NCI-H187 treated with DMSO at 0.1 percent for 48 hours (cell line): ENCODE measurements at places on chromosomes 3 and 15.

DNA sequence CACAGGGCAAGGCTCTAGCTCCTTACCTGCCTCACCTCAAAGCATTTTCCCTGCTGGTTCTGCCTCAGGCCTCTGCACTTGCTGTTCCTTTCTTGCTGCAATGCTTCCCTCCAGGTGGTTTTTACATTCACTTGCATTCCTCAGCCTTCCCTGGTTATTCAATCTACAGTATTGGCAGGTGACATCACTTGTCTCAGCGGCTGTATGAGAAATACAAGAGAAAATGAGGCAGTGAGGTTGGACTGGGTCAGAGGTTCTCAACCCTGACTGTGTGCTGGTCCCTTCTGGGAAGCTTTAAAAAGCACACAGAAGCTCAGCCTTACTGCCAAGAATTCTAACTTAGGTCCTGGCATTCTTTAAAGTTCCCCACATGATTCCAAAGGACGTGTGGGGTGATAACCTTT is 26.7 kb downstream of the SIAH2 start:
- DNase-seq: no peak

GRCh38 chr3:173913397-173913796 is 515.9 kb downstream of the NLGN1 start:
- DNase-seq: no peak

DNA sequence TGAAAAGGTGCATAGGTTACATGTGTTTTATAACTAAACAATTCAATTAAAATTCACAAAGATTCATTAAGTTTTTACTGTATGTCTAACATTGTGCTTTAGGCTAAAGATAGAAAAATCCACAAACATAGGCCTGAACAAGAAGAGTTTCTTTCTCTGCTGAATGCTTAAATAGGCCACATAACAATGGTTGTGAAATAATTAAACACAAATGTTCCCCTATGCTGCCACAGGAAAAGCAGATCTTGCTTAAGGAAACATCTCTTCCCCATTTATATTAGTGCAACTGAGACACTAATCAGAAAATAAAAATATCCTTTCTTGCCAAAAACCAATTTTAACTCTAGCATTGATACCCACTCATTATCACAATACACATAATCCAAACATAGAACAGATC is 725.4 kb upstream of the DPPA4 start:
- DNase-seq: no peak

DNA sequence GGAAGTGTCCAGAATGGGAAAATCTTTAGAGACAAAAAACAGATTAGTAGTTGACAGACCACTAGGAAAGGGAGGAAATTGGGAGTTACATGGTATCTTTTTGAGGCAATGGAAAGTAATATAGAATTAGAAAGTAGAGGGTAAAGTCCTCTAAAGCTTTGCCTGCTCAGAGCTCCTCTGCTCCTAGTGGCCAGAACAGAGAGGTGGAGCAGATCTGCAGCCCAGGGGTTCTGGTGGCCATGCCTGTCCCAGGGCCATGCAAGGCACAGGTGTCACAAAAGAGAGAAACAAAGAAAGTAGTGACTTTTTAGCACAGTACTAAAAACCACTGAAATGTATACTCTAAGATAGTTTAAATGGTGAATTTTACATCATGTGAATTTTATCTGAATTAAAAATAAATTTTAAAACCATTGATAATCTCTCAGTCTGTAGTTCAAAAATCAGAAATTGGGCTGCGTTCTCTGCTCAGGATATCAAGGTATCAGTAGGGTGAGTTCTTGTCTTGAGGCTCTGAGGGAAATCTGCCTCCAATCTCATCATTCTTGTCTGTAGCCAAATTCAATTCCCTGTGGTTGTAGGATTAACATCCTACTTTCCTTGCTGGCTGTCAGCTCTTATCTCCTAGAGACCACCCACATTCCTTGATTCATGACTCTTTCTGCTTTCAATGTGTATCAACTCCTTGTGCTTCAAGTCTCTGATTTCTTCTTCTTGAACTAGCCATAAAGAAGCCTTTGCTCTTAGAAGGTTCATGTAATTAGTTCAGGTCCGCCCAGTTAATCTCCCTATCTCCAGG is 23.6 kb downstream of the PYGO1 start:
- DNase-seq: no peak

- no peak for DNase-seq
Observed at GRCh38 chr3:190017521-190018288, 103.0 kb downstream of the P3H2 start.

DNA sequence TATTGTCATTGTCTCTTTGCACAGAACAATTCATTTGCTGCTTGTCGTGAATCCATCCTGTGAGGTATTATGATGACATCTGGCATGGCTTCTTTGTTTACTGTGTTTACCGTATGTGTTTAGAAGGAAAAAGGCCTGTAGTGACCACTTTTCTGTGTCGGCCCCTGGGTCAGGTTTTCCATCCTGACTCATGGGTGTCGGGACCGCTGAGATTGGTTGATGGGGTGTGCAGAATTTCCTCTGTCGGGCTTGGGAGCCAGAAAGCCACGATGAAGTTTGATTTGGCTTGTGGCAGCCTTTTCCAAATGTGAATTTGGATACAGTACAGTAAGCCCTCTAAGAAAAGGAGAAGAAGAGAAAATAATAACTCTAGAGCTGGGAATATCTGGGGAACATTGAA is 113.5 kb downstream of the FNDC3B start:
- DNase-seq: no peak

DNA sequence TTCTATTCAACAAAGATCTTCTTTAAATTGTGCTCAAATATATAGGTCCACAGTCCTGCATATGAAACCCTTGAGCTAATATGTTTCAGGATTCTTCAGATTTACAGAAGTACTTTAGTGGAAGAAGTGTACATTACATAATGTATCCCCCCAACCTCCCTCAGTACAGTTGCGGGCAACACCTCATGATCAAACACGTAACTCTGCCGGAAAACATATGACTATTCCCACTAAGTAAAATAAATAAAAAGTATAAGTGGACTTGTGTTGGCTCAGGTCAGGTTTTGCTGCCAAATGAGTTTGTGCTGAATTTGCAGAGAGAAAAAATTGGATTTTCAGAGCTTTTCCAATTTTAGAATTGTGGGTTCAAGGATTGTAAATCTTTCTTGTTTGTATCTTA is 267.6 kb upstream of the MDFIC2 start:
- no peak for DNase-seq

GRCh38 chr3:103025880-103026279 is 591.1 kb downstream of the ZPLD1 start:
- DNase-seq: no peak

DNA sequence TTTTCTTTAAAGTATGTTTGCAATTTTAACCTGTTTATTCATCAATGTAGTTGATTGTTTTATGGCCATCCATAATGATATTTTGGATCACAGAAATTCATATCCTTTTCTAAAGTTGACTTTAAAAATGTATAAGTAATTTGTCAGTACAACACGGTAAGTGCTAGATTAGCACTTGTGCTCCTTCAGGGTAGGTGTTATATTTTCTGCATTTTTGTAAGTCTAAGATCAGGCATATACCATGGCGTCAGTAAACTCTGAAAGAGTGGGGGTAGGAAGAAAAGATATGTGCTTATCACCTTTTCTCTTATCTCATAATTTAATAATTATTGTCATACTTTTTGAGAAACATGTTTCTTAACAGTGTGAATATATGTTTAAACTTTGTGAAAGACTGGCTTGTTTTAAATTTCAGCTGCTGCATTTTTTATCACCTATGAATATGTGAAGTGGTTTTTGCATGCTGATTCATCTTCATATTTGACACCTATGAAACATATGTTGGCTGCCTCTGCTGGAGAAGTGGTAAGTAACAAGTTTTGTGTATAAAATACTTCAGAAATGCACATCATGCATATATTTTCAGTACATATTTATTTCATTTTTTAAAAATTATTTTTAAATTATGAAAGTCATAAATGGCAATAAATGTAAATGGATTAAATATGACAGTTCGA is 22.1 kb downstream of the SLC25A26 start:
- DNase-seq: no peak

- no peak for DNase-seq
Observed at GRCh38 chr3:178749471-178749870, 213.2 kb downstream of the KCNMB2 start.

DNA sequence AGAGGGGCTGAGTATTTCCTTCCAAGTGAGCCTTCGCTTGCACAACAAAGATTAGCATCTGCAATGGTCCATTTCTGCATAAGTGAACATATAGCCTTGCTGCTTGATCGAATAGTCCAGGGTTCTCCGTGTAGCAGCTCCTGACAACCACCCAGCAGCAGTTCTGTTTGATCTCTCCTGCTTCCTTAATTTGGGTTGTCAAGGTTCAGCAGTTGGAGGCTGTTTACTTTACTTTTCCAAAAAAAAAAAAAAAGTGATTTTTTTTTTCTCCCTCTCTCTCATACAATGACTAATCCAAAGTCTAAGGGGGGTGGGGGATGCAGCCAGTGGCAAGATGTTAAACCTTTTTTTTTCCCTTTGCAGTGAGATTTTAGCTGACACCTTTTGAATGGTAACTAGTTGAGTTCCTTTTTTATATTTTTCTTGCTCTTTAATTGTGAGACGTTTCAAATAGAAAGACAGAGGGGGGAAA is 3.6 kb downstream of the FOXP1 start:
- DNase-seq: no peak

GRCh38 chr3:187954873-187955586 is 198.9 kb upstream of the LPP start:
- no peak for DNase-seq

DNA sequence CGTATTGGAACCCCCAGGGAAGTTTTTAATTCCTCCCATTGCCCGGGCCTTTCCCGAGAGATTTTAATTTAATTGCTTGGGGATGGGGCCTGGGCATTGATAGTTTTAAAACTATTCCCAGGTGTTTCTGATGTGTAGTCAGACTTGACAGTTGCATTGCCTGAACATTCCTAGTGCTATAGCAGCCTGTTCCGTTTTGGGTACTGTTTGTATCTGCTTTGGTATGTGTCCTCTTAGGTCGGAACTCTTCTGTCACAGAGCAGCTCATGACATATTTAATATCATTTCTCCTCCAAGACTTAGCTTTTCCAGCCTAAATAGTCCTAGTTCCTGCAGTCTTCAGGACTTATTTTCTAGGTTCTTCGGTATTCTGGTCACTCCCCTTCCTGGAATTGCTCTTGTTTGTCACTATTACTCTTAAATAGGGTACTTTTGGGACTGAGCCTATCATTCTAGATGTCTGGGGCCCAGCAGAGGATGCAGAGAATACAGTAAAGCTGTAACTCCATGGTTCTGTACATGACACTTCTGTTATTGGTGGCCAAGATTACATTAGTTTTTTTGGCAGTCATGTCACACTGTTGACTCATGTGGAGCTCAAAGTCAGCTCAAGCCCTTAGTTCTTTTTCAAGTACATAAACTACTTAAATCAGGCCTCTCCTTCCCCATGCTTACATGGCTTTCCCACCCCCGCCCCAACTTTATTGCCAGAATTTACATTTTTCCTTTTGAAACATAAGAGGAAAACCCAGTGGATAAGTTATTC is 81.5 kb downstream of the BBX start:
- DNase-seq: no peak

DNA sequence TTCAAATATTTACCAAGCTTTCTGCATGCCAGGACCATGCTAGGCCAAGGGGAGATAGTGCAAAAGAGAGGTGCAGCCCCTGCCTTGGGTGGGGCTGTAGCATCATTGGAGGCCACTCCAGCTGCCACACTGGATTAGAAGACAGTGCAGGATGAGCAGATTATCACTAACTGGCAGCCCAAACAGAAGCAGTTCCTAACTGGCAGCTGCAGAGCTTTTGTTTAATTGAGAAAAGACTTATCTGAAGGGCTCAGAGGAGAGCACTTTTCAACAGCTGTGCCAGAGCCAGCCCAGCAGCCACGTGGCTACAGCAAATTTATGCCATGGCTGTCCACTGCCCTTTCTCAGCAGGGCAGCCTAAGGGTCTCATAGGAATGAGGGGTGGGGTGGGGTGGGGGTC is 13.5 kb upstream of the ACSBG1 start:
- DNase-seq: no peak

DNA sequence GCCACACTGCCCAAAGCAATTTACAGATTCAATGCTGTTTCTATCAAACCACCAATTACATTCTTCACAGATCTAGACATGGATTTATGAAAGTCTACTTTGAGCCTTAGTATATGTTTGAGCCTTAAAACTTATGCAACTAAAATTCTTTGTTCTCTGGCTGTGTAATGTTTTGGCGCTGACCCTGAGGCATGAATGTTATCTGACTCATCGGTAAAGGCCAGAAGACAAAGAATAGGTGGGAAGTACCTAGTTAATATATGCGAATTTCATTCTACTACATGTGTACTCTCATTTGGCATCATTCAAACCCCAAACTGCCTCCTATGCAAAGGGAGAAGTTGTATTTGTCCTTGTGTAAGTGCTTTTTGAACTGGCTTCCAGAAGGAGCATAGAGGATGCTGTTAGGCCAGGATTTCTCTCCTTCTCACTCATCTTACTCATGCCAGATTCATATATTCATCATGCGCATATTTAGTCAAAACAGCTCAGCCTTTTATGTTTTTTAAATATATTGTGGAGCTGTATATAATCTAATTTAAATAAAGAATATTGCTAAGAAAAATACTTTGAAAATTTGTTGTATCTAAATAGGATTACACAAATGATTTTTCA is 204.2 kb downstream of the NFKBIZ start:
- no peak for DNase-seq

DNA sequence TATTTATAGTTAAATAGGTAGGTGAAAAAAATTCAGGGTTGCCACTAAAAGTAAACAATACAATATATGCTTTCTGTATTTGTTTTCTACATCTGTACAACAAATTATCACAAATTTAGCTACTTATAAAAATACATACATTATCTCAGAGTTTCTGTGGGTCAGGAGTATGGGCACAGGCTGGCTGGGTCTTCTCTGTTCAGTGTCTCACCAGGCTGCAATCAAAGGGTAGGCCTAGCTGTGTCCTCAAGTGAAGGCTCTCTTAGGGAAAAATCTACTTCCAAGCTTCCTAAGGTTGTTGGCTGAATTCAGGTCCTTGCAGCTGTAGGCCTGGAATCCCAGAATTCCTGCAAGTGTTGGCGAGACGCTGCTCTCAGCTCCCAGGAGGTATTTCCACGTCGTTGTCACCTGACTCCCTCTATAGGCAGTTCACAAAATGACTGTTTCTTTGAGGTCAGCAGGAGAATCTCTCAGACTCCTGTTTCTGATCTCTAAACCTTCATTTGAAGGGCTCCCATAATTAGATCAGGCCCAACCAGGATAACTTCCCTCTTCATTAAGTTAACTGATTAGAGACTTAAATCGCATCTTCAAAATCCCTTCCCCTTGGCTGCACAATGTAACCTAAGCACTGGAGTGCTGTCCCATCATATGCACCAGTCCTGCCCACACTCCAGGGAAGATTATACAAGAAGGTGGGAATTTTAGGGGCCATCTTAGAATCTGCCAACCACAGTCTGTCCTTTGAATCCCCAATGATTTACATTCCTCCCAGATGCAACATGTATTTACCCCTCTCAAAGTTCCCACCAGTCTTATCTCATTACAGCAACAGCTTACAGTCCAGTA is 296.6 kb downstream of the SUCLG2 start:
- DNase-seq: no peak

DNA sequence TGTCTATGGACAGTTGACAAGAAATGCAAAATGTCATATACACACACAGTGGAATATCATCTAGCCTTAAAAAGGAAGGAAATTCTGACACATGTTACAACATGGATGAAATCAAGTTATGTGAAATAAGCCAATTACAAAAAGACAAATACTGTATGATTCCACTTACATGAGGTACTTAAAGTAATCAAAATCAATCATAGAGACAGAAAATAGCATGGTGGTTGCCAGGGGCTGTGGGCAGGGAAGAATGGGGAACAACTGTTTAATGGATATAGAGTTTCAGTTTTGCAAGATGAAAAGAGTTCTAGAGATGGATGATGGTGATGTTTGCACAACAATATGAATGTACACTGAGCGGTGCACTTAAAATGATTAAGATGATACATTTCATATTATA is 613.8 kb upstream of the ZNF385D start:
- no peak for DNase-seq
